ENCODE measurements at places on chromosomes 4 and X.

DNA sequence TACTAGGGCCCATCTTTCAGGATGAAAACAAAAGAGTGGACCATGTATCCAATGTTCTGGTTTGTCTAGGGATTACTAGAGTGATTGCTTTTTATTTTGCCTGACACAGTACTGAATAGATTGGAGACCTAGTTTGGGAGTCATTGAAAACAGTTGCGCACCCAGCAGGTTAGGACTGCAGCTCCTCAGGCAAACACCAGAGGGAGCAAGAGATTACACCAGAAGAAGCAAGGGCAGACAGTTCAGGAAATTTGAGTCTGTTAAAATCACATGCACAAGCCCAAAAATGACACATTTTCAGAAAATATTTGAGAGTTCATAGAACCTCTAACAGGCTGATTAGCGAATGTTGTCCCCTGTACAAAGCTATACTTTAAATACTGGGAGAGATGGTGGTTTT is 55.6 kb downstream of the CYLC1 start:
- no peak for DNase-seq

DNA sequence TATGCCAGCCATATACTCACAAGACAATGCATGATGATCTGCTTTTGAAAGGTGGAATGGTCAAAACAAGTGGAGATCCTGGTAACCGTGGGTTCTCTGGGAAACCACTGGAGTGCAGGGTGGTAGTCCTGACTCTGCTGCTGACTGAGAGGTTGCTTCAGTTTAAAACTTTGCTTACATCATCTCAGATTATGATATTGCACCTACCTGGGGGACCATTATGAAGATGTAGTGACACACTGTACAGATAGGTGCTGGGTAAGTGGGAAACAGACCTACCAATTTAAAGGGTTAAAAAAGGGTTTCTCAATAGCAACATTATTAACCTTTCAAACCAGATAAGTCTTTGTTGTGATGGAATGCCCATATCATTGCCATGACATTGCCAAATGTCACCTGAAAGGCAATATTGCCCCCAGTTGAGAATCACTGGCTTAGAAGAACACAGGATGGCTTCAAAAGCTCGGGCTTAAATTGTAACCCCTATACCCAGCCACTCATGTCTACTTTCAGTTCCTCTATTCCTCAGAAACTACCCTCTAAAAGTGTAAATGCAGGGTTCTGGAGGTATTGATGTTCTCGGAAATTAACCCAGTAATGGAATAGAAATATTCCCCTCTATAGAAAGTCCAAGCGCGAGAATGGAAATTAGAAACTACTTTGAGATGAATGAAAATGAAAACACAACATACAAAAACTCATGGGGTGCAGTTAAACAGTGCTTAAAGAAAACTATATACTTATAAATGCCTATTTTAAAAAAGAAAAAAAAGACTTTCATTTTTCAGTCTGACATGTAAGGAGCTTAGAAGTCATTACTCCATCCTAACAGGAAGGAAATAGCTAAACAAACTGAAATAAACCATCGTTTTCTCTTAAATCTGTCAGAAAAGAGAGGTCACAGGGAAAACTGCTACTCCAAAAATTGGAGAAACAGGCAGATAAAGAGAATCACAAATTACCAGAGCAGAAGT is 65.8 kb downstream of the ARHGEF6 start:
- DNase-seq: no peak

- no peak for DNase-seq
These were observed 53.3 kb downstream of the WDFY3 start for GRCh38 chr4:84913176-84913575.

- DNase-seq: no peak
These were observed 134.6 kb downstream of the CPZ start for GRCh38 chr4:8727131-8727530.

GRCh38 chrX:2831471-2832228 is 2.9 kb downstream of the GYG2 start:
- no peak for DNase-seq

DNA sequence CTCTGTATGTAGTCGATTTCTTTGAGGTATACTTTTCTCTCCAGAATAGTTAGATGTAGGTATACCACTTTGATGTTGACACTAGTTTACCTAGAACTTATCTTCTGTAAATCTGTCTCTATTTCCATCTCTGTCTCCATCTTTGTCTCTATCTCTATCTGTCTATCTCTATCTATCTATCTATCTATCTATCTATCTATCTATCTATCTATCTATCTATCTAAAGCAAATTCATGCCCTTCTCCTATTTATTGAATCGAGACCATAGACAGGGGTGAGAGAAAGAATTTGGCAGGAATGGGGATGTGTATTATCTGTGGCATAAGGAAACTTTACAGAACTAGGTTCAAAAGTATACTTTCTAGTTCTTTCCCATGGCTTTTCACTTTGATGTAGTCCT is 21.4 kb downstream of the HPRT1 start:
- DNase-seq: no peak

- no peak for DNase-seq
These were observed 328.6 kb upstream of the NR3C2 start for GRCh38 chr4:148770848-148771247.

DNA sequence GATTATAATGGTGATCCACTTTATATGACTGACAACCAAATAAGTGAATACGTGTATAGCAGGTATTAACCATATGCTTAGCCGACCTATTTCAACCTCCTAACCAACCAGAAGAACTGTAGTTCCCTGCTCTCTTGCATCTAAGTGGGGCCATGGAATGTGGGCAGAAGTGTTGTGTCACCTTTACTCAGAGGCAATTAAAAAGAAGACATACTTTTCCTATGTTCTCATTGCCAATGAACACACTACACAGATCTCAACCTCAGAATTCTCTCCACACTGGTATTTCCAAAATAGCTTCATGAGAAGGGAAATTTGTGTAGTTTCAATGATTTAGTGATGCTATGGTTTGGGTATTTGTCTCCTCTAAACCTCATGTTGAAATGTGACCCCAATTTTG is 3.2 kb upstream of the NFKB1 start:
- no peak for DNase-seq

GRCh38 chr4:6538575-6538974 is 36.4 kb upstream of the MAN2B2 start:
- DNase-seq: no peak

DNA sequence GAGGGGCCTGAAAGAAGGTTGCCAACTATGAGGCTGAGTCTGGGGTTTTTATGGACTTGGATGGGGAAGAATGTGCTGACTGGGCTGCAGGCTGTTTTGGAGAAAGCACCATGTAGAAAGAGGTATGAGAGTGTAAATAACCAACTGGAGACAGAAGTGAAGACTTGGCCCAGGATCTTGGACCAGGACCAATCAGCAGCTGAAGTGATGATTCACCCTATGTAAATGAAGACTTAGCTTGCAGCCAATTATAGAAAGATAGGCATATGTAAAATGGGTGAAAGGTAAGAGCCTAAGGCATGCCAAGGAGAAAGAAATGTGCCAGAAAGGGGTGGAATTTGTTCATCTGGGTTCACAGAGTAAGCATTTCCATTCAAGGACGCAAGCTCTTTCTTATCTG is 856.7 kb upstream of the PRKX start:
- no peak for DNase-seq

GRCh38 chr4:40581254-40582140 is 48.2 kb downstream of the RBM47 start:
- DNase-seq: no peak

- DNase-seq: no peak
These were observed 128.2 kb downstream of the FRYL start for GRCh38 chr4:48651914-48652313.

DNA sequence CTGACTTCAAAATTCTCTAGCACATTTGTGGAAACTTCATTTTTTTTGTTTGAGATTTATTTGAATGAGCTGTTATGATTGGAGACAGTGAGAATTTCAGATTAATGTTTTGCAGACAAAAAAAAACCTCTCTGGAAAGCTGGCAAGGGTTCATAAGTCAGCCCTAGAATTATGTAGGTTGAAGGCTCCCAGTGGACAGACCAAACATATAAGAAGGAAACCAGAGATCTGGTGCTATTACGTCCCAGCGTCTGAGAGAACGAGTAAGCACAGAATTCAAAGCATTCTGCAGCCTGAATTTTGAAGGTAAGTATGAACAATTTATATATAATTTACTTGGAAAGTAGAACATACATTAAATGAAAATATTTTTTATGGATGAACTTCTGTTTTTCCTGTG is at the start of gene AGTR2:
TSS of gene AGTR2 (plus strand) at position 234 of the 400 bp plus-strand sequence. CDS start 1,537 bp downstream, outside the sequence.
- no peak for DNase-seq

- no peak for DNase-seq
These were observed 55.8 kb downstream of the FNIP2 start for GRCh38 chr4:158824425-158825274.

GRCh38 chrX:26909728-26910127 is 553.4 kb downstream of the PPP4R3C start:
- DNase-seq: no peak

DNA sequence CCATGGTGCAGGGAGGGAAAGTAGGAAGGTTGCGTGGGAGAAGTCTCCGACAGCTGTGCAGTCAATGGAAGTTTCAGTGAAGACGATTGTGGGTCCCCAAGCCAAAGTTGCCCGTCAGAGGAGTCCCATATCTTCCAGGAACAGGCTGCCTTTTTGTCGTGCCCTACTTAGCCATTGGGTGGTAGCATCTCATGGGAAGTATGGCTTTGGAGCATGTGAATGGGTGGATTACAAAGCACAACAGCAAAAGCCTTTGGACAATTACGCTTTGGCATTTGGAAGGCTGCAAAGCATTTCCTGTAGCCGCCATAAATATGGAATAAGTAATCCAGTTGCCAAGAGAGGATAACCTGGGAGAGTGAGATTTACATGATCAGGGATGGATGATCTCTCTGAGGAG is 300.7 kb upstream of the BOD1L1 start:
- no peak for DNase-seq

DNA sequence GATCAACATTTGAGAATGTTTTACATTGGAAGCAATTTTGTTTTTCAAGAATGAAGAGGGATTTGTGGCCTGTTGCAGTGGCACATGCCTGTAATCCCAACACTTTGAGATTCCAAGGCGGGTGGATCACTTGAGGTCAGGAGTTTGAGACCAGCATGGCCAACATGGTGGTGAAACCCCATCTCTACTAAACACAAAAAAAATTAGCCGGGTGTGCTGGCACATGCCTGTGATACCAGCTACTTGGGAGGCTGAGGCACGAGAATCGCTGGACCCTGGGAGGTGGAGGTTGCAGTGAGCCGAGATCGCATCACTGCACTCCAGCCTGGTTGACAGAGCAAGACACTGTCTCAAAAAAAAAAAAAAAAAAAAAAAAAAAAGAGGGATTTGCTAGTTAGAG is 127.8 kb downstream of the RPA4 start:
- DNase-seq: no peak

DNA sequence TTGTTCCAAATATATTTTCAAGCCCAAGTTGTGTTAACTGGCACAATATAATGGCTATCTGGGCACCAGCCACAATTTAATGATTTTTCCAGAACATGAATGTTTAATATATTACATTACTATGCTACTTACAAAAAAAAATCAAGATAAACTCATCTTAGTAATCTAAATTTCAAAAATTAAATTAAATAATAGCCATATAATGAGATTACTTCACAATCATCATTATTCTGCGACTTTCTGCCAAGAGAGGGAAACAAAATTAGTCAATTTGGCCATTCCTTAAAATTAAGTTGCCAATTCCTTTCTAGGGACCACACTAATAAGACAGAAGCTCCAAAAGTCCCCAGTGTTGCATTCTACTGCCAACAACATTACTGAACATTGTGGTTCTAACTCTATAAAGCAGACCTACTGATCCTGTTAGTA is 7.5 kb downstream of the NEK1 start:
- no peak for DNase-seq

DNA sequence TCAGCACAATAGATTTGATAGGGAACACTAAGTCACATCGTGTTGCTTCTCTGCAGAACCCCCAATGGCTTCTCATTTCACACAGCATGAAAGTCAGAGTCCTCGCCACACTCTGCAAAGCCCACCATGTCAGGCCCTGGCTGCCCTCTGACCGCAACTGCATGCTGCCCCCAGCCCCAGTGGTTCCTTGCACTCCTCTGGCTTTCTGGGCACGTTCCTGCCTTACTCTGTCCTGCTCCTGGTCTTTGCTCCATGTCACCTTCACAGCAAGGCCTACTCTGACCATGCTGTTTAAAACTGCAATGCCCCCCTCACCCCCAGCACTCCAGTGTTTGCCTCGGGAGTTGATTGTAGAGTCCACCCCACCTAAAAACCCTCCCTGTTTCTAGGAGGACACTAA is 78.1 kb downstream of the EVC start:
- no peak for DNase-seq

GRCh38 chr4:37641352-37641751 is 44.8 kb downstream of the RELL1 start:
- no peak for DNase-seq

DNA sequence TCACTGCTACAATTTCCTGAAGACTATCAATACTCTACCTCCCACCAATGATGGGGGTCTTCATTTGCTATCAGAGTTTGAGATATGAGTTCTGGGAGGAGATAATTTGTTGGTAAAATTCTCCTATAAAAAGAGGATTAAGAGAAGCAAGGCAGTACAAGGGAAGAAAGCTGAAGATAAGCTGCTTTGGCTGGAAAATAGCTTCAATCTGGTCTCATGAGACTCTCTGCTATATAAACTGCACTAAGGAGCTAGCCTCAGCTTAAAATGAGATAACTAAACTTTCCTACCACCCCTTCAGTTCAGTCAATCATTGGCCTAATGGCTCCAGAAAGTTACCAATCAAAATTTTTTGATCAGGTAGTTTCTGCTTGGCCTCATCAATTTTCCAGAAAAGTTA is 2105.0 kb downstream of the ARAP2 start:
- DNase-seq: no peak

- DNase-seq: no peak
These were observed 362 bp downstream of the NCAPG start for GRCh38 chr4:17811078-17811603.

- DNase-seq: no peak
These were observed 94.7 kb upstream of the NAP1L5 start for GRCh38 chr4:88792268-88792781.

DNA sequence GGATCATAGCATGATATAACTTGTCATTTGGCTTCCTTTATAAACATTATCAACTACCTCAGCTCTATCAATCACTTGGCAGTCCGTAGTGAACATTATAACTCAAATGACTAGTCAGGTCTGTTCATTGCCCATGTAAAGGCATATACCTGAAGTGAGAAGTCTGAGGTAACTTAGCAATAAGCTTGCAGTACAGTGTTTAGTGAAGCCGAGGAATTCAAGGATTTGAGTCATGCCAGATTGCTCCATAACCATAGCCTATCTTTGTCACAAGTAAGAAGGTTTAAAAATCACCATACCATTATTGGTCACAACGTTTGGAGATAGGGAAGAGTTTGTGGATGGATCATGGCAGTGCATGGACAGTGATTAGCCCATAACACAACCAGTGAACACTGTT is 41.6 kb downstream of the AR start:
- DNase-seq: no peak

DNA sequence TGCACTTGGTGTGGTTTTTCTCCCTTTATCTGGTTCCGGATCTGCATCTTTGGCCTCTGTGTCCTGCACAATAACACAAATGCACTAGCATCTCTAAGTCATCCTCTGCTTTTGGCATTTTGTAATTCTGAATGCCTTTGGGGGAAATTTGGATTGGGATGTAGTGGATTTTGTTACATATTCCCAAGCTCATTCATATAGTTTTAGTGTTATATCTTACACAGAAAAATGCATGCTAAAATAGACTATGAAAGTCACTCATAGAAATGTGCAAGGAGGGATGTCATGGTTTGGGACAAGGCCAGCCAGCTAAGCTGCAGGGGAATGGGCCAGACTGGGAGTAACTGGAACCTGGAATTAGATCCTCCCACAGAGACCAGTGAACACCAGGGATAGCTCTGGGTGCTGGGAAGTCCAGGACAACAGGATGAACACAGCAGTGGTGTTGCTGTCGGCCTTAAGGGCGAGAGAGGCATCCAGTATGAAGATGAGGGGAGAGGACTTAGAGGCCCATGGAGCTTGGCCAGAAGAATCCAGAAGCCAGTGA is 20.1 kb downstream of the ENPP6 start:
- no peak for DNase-seq

Data from stimulated activated CD4-positive, alpha-beta T cell treated with anti-CD3 and anti-CD28 coated beads, Interleukin-15, amount 100 ng/mL, for 1 hour (primary cell).